ENCODE measurements at places on chromosomes 3 and 15.

GRCh38 chr3:134597390-134597970 is 53.3 kb downstream of the KY start:
- no peak overlapping the region for H3K4me3 ChIP-seq
- peaks cover 21% of the 10 kb centered on the region for H3K27me3 ChIP-seq
- H3K27ac ChIP-seq, result no peak overlapping the region
- ATAC-seq, result no peak
- peaks cover 8% of the 10 kb centered on the region for H3K4me1 ChIP-seq

GRCh38 chr3:124383846-124384466 is 346.3 kb upstream of the UMPS start:
- no peak for ATAC-seq
- H3K4me3 ChIP-seq, result no peak overlapping the region
- H3K27ac ChIP-seq, result no peak overlapping the region
- H3K27me3 ChIP-seq, result peaks cover 16% of the 10 kb centered on the region

DNA sequence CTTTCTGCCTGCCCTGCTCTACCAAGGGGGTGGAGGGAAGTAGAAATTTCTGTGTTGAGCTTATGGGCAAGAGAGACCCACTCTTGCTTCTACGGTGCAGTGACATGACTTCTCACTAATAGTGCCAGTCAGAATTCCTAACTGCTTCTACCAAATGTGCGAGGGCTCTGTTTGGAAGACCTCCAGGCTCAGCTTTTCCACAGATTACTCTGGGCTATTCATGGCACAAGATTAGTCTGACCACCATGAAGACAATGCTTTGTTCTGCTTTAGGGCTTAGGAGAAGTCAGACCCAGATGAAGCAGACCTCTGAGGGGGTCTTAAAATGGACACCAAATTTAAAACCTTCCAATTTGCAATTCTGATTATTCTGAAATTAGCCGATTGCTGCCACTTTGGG is 195.9 kb upstream of the TBC1D5 start:
- H3K4me1 ChIP-seq, result no peaks in the 10 kb centered on the region
- no peak overlapping the region for H3K27ac ChIP-seq
- no peak for ATAC-seq
- H3K4me3 ChIP-seq, result no peak overlapping the region
- peaks cover 31% of the 10 kb centered on the region for H3K27me3 ChIP-seq
- H3K36me3 ChIP-seq, result no peaks in the 10 kb centered on the region

DNA sequence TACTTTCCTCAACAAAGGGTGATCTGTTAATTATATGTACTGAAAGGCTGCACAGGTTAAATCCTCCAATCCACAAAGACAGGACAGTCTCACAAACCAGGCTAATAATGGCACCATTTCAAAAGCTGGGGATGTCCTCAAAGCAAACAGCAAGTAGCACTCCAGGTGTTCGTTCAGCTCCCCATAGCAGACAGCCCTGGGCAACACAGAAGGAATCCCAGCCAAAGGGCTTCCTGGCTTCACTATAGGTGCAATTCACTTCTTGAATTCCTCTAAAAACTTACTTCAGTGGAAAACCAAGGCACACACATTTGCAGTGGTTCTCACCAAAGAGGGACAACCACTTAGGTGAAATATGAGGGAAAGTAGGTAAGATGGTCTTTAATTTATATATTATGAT is 166.7 kb downstream of the CTNNB1 start:
- H3K36me3 ChIP-seq, result peaks cover under 1% of the 10 kb centered on the region
- no peaks in the 10 kb centered on the region for H3K4me1 ChIP-seq
- H3K4me3 ChIP-seq, result no peak overlapping the region
- no peak for ATAC-seq
- no peaks in the 10 kb centered on the region for H3K27me3 ChIP-seq

DNA sequence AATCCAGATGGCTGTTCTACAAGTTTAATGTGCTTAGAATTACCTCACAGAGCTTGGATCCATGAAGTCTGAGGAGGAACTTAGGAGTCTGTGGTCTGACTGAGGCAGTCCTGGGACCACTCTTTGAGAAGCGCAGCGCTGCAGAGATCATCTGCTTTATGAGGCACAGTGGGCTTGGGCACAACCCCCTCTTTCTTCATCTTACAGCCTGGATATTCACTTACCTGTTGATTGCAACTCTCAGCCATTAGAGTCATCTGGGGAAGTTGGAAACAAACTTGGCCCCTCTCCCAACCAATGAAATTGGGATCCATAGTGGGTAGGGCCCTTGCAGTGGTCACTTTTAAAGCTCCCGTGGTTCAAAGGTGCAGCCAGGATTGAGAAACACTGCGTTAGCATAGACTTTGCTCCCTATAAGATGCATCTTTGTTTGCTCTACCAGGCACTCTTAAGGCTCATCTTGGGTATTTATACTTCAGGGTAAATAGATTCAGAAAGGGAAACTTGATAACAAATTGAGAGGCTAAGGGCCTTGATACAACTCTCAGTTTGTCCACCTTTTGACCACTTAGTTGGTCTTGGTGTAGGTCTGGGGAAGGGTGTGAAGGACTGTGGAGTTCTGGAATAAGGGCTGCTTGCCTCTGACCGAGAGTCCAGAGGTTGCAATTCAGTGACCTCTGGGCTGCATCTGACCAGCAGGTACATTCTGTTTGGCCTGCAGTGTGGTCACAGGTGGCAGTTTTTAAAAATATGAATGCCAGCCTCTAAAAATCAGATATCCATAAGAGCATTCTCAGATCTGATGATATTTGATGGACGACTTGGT is 22.8 kb downstream of the FEM1B start:
- H3K4me1 ChIP-seq, result peaks cover 16% of the 10 kb centered on the region
- H3K36me3 ChIP-seq, result peaks cover 23% of the 10 kb centered on the region
- no peak overlapping the region for H3K4me3 ChIP-seq
- no peak for ATAC-seq
- no peak overlapping the region for H3K27ac ChIP-seq
- H3K27me3 ChIP-seq, result no peaks in the 10 kb centered on the region

DNA sequence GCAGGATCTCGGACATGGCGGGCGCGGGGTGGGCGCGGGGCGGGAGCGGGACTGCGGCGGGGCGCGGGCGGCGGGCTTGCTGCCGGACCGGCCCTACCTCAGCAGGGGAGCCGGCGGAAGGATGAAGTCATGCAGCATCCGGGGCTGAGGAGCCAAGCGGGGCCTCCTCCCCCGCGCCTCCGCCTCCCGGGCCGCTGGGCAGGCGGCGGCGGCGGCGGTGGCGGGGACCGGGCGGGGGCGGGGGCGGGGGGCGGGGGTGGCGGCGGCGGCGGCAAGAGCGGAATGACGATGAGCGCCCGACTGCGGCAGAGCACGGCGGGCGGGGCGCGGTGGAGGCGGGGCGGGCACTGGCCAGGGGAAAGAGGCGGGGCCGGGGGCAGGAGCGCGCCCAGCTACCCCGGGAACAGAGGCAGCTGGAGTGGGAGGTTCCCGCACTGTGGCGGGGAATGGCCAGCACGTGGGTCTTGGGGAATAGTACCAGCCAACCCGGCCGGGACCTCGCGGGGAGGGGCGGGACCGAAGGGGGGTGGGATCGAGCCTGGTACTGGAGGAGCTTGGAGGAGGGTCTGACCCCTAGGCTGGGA is at the start of gene CAMK2N2:
Gene CAMK2N2 (minus strand): TSS at position 284 of the 584 bp plus-strand sequence. CDS start 268 bp downstream, at position 16.
- peaks cover 18% of the 10 kb centered on the region for H3K4me1 ChIP-seq
- peaks cover 20% of the 10 kb centered on the region for H3K36me3 ChIP-seq
- no peak within 1 kb of the TSS for H3K27ac ChIP-seq

- H3K27ac ChIP-seq, result no peak overlapping the region
- H3K27me3 ChIP-seq, result peaks cover 12% of the 10 kb centered on the region
- no peak overlapping the region for H3K4me3 ChIP-seq
- H3K36me3 ChIP-seq, result no peaks in the 10 kb centered on the region
- no peaks in the 10 kb centered on the region for H3K4me1 ChIP-seq
Measured at GRCh38 chr3:67154429-67154828, 156.3 kb downstream of the KBTBD8 start.

DNA sequence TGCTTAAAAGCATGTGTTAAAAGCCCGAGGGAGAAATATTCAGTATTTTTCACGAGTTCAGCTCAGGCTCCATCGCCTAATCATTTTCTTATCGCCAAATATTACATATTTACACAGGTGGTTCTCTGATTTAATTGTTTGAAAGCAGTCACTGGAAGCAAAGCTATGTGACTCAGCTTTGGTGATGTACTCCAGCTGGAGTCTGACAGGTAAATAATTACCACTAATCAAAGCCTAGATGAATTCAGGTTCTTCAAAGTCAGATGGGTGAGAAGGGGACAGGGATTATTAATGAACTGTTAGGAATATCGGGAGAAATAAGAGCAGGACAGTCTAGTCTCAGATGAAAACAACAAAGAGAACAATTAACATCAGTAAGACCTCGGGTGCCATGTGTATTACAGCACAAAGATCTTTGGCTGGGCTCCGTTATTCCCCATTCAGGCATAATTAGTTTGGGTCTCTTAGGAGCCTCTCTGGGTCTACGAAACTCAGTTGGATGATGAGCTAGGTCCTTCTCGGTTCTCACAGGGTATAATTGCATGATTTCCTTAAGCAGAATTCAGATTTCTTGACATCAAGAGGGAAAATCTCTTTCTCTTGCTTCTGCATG is 331.7 kb upstream of the ADAMTS9 start:
- no peaks in the 10 kb centered on the region for H3K4me1 ChIP-seq
- no peak overlapping the region for H3K27ac ChIP-seq
- ATAC-seq, result no peak
- H3K36me3 ChIP-seq, result no peaks in the 10 kb centered on the region
- H3K4me3 ChIP-seq, result no peak overlapping the region
